HFFc6 (cell line): ENCODE measurements at places on chromosomes 16 and 17.

DNA sequence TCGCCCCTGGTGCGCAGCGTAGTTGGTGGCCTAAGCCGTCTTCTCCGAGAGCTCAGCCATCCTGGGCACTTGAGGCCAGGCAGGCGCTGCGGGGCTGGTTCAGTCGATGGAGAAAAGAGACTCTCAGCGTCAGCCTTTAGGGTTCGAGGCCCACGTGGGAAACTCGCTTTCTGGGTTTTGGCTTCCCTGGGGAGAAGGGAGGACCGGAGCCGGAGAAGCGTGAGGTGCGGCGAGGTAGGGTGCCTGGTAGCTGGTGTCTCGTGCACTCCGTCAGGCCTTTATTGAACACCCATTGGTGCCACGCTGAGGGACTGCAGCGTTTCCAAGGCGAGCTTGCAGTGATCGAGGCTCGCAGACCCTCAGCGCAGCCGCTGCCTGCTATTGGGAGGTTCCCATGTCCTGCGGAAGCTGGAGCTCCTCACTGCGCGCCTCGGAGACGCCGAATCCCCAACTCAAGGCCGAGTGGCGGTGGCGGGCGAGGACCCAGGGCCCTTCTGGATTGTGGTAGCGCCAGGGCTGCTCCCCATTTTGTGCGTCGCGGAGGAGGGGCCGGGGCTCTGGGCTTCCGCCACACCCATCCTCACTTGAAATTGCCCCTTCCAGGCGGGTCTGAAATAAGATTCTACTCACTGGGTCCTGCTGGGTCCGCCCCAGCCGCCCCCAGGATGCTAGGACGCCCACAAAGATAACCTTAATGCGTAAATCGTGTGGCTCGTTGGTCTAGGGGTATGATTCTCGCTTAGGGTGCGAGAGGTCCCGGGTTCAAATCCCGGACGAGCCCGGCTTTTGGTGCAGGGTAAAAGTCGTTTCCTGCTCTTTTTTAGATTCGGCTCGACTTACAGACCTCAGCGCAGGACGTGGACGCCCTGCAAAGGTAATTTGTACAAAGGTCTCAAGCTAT is 1.2 kb downstream of the OR1F1 start:
- peak overlapping the region; percentile 81 for H3K27ac ChIP-seq
- H3K4me1 ChIP-seq, result peaks cover 38% of the 10 kb centered on the region
- no peaks in the 10 kb centered on the region for H3K36me3 ChIP-seq
- DNase-seq, result peak; percentile 72
- H3K27me3 ChIP-seq, result peaks cover 17% of the 10 kb centered on the region

DNA sequence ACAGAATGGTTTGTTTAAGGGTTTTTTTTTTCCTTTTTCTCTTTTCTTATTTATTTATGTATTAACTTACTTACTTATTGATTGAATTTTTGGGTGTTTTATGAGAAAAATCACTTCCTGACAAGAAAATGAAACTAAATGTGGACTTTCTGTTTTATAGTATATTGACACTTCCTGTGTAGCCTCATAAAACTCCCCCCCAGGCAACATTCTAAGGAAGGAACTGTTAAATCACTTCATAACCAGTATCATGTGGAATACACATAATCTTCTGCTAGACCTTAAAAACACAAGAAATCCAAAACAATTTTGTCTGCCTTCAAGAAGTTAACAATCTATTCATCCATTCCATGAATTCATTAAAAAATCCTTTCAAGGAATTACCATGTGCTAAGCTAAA is 164.1 kb upstream of the TOM1L1 start:
- no peaks in the 10 kb centered on the region for H3K27me3 ChIP-seq
- no peak overlapping the region for H3K4me3 ChIP-seq
- no peak overlapping the region for H3K27ac ChIP-seq
- H3K36me3 ChIP-seq, result no peaks in the 10 kb centered on the region
- no peak for DNase-seq

DNA sequence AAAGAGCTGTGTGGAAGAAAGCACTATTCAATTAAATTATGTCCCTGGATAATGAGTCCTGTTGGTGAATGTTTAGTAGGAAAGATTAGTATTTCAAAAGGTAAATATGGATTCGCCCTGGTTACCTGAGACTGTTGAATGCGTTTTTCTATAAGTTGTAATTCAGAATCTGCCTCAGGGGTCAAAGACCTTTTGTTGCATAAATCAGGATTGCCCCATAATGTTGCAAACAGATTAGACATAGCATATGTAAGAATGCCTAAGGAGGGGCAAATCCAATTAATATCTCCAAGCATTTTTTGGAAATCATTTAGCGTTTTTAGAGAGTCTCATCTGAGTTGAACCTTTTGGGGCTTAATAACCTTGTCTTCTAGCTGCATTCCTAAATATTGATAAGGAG is 70.1 kb upstream of the ARL4D start:
- no peaks in the 10 kb centered on the region for H3K36me3 ChIP-seq
- H3K27me3 ChIP-seq, result no peaks in the 10 kb centered on the region; the same call in 1 of the 2 replicates
- H3K27ac ChIP-seq, result no peak overlapping the region

DNA sequence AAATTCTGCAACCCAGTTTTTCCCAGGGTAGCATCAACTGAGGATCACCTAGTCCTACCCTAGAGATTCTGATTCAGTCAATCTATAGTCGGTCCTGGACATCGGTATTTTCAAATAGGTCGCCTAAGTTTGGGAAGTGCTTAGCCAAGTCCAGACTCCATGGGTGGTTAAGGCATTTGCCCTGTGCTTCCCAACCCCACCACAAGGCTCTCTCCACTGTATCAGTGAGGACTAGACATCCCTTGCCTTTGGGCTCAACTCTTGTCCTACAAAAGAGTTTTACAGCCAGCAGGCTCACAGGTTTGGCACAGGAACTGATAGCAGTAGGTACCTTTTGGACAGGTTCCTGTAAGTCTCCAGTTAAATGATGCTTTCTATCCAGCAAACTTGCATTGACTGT is 13.8 kb downstream of the HYDIN start:
- no peak overlapping the region for H3K4me3 ChIP-seq
- DNase-seq, result no peak
- H3K36me3 ChIP-seq, result no peaks in the 10 kb centered on the region

DNA sequence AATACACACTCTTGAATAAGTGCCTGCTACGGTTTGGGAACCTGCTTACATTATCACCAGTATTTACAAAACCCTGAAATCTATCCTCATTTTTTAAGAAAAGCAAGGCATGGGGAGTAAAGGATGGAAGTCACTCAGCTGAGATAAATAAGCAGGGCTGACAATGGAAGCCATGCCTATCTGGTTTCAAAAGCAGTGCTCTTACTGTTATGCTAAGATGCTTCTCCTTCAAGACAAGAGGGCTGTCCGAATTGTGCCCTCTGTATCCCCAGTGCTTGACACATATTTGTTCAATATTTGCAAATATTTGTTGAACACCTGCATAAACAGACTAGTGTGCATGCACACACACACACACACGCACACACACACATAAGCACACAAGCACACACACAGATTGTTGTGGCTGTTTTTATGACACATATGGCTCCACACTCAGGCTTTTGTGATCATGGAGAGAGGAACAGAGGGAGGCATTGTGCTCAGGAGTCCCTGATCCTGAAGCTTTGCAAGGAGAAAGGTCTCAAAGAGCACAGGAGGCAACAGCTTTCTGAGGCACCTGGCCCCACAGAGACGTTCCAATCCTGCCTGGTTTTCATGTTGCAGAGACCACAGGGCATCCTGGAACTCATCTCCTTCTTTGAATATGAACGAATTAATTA is 401.6 kb upstream of the CDH11 start:
- no peak overlapping the region for H3K27ac ChIP-seq
- no peak overlapping the region for H3K4me3 ChIP-seq
- peaks cover 10% of the 10 kb centered on the region for H3K4me1 ChIP-seq
- H3K27me3 ChIP-seq, result peaks cover 3% of the 10 kb centered on the region
- H3K36me3 ChIP-seq, result peaks cover 10% of the 10 kb centered on the region

DNA sequence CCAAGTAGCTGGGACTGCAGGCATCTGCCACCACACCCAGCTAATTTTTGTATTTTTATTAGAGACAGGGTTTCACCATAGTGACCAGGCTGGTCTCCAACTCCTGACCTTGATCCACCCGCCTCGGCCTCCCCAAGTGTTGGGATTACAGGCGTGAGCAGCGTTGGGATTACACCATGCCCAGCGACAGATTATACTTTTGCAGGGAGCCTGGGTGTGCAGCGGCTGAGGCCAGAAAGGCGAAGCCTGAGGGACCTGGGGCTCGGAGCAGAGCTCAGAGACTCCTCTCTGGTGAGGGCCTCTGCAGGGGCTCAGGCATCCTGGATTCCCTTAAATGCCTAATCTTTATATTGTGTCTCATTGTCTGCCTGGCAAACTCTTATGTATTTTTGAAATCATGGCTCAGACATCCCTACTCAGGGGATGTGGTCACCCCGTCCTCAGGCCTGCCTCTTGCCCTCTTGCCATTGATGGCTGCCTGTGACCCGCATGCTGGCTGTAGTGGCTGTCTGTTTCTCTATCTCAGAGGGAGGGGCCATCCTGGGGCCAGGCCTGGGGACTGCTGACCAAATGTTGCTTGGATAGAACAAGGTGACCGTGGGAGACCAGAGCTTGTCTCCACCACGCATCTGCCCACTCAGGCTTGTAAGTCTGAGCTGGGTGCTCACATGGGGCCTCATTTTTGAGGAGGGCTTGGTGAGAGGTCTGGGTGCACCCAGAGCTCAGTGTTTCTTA is 42.6 kb downstream of the B9D1 start:
- H3K27me3 ChIP-seq, result no peaks in the 10 kb centered on the region
- DNase-seq, result no peak
- peaks cover 17% of the 10 kb centered on the region; the same call in 1 of the 2 replicates for H3K4me1 ChIP-seq

DNA sequence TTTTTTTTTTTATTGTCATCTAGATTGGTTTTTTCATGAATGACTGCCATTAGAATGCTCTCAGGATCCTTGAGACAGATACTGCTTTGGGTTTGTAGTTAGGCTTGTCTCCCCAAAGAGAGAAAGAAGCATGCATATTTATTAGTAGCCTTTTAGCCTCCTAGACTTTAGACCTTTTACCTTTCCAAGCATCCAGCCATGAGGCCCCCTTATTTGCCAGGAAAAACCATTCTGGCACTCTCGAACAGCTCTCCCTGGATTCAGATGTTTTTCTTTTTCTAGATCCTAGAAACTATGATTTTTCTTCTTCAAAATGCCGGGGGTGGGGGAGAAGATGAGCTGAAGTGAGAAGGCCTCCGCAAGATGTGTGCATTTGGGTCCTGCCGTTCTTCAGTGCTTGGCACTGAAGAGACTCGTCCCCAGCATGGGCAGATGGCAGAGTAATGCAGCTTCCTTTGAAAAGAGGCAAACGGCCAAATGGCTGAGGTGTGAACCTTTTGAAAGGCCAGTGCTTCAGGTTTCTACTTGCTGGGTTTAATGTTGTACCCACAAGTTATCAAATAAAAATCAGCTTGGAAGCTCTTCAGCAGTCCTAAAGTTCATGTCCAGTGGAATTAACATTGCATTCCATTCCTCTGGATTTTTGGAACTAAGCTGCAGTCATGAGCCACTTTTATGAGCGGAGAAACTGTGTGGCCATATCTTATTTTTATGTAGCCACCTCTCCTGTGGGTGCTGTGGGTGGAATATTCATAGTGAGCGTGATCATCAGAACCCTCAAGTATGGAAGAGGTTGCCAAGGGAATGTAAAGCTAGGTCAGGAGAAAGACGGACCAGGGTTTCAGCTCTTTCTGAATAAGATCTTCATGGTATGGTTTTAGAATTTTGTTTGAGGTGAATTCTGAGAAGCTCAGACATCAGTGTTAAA is 7.2 kb downstream of the SOCS7 start:
- H3K36me3 ChIP-seq, result peaks cover 15% of the 10 kb centered on the region; the same call in 1 of the 2 replicates
- peaks cover 71% of the 10 kb centered on the region for H3K4me1 ChIP-seq
- no peak for DNase-seq
- H3K4me3 ChIP-seq, result no peak overlapping the region

- no peaks in the 10 kb centered on the region for H3K27me3 ChIP-seq
- H3K36me3 ChIP-seq, result no peaks in the 10 kb centered on the region
- no peaks in the 10 kb centered on the region for H3K4me1 ChIP-seq
- H3K4me3 ChIP-seq, result no peak overlapping the region
- DNase-seq, result no peak
Measured at GRCh38 chr17:68611353-68612208, 10.4 kb upstream of the FAM20A start.

- no peaks in the 10 kb centered on the region for H3K36me3 ChIP-seq
- no peak overlapping the region for H3K27ac ChIP-seq
- H3K27me3 ChIP-seq, result peaks cover 56% of the 10 kb centered on the region
- H3K4me1 ChIP-seq, result no peaks in the 10 kb centered on the region
- H3K4me3 ChIP-seq, result no peak overlapping the region
- no peak for DNase-seq
Measured at GRCh38 chr17:79285973-79286372, 211.3 kb downstream of the ENGASE start.

DNA sequence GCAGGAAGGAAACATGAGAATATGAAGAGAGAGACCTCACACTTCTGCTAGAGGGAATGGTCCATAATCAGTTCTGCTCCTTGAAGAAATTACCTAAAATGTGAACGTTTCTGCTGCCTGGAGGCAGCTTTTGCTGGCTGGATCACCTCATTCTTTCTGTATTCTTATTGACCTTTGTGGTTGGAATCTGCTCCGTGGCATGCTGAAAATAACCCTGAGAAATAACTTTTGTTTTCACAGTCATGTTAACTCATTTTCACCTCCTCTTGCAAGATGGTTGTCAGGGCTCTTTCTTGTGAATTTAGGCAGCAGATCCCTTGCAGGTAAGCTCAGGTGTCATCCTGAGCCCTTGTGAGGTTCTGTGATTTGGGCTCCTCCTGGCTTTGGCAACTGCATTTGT is 70.2 kb downstream of the IRF8 start:
- H3K4me1 ChIP-seq, result peaks cover 24% of the 10 kb centered on the region
- no peak overlapping the region; the same call in 1 of the 2 replicates for H3K27ac ChIP-seq
- peaks cover 28% of the 10 kb centered on the region for H3K27me3 ChIP-seq
- H3K36me3 ChIP-seq, result peaks cover 4% of the 10 kb centered on the region; the same call in 1 of the 2 replicates
- DNase-seq, result peak; percentile 50
- peak overlapping the region; percentile 1; the same call in 1 of the 2 replicates for H3K4me3 ChIP-seq

GRCh38 chr16:82184213-82184612 is 14.2 kb upstream of the MPHOSPH6 start:
- no peaks in the 10 kb centered on the region for H3K36me3 ChIP-seq
- no peak overlapping the region for H3K27ac ChIP-seq
- DNase-seq, result no peak
- no peak overlapping the region for H3K4me3 ChIP-seq

GRCh38 chr16:80682421-80683070 is 121.9 kb downstream of the CDYL2 start:
- peak; percentile 76 for DNase-seq
- H3K36me3 ChIP-seq, result peaks cover 6% of the 10 kb centered on the region
- peaks cover 45% of the 10 kb centered on the region for H3K4me1 ChIP-seq
- H3K27me3 ChIP-seq, result no peaks in the 10 kb centered on the region
- H3K4me3 ChIP-seq, result peak overlapping the region; percentile 81
- peak overlapping the region; percentile 90 for H3K27ac ChIP-seq

- DNase-seq, result no peak
- no peaks in the 10 kb centered on the region; the same call in 1 of the 2 replicates for H3K27me3 ChIP-seq
Measured at GRCh38 chr17:56983366-56983765, 5.4 kb downstream of the SCPEP1 start.
